ENCODE measurements at places on chromosomes 11 and 22.

GRCh38 chr11:131880976-131881375 lies 510.6 kb downstream of the NTM start:
- DNase-seq: no peak

GRCh38 chr11:76239483-76240160 lies 33.3 kb upstream of the WNT11 start:
- no peak for DNase-seq

DNA sequence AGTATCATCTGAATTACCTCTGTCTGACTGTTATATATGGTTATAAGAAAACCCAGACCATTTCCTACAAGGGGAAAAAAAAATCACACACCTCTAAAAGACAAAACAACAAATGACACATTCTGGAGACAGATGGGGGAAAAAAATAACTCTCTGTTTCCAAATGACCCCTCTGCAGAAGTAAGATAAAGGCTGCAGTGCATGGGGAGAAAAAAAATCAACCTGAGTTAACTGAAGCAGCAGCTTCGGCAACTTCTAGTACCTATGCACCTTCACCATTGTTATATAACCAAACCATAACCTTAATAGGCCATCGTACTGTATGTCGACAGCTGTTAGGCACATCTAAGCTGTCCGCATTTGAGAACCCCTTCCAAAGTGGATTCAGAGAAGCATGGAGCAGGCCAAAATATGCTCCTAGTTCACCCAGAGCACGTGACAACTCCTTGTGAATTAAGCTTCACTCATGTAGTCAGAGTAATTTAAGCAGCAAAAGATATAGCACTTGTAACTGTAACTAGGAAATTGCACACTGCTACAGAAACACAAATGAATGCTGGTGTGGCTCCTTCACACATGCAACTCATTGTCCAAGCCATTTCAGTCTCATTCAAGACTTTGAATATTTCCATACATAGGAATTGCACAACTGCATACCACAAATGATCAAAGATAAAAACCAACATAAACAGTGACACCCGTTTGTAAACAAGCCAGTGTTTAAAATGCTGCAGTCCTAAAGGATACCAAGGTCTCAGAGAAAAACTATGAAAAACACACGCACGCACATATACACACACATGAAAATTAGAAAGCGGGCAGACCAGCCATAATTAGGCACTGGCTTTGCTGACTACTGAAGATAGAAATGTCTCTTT lies 2.7 kb downstream of the SIK3 start:
- no peak for DNase-seq

GRCh38 chr11:5625281-5625680 lies 480 bp downstream of the TRIM34 start:
- no peak for DNase-seq

GRCh38 chr11:30608534-30608933 lies 22.4 kb upstream of the MPPED2 start:
- DNase-seq: no peak

GRCh38 chr11:34585735-34586487 lies 35.0 kb upstream of the EHF start:
- DNase-seq: no peak

DNA sequence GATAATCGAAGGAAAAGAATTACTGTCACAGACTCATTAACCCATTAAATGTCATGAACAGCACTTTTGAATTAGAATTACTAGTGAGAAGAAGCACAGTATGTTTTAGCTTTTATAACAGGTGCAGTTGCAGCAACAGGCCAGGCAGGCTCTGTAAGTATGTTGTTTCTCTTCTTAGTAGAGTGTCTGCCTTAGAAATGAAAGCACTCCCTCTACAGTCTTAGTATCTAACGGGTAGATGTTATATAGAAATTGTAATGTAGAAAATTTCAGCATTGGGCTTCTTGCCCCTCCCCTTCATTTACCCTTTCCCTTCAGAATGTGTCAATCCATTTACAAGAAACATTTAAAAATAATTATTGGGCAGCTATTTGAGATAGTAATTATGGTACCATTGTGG lies 87.4 kb downstream of the HIPK3 start:
- no peak for DNase-seq

- no peak for DNase-seq
Observed at GRCh38 chr11:47960015-47960414, 20.3 kb upstream of the PTPRJ start.

DNA sequence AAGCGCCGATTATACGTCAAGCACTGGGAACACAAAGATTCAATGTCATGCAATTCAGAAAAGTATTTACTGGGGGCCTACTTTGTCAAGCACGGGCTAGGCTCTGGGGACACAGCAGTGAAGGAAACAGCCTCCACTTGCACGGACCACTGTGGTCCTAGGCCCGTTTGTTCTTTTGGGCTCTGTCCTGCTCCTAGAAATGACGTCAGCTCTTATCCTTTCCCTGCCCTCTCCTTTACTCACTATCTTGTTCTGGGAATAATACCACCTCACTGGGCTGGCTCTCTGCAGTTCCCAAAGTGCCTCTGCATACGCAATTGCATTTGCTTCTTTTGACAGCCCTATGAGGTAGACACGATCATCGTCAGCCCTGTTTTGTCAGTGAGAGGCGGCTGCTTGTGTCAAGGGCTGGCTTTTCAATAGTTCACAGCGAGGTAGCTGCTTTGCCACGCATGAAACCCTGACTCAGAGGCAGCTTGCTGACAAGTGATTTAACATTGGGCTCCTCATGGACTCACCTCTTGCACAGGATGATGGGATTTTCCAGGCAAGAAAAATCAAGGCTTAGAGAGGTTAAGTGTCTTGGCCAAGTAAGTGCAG lies 22.9 kb upstream of the IGSF22 start:
- no peak for DNase-seq

GRCh38 chr11:60887556-60887955 lies 18.8 kb downstream of the PRPF19 start:
- no peak for DNase-seq

GRCh38 chr22:18085188-18085587 lies 7.4 kb downstream of the PEX26 start:
- DNase-seq: no peak

- no peak for DNase-seq
Observed at GRCh38 chr11:86202013-86202336, 42.6 kb upstream of the EED start.

DNA sequence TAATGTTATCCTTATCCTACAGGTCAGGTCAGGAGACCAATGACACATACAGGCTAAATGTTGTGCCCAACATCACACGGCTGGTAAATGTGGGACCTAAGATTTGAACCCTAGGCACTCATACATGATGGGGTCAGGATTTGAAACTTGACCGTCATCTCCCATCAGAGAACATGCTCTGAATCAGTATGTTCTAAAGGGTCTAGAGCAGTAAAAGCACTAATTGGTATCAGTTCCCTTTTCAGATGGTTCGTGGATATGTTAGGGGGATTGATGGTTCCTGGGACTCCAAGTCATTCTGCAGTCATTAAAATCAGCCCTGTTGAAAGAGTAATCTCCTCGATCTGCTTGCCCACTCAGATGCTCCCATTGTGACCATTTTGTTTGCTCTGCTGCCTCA lies 65.5 kb downstream of the BMAL1 start:
- peak; percentile 31 for DNase-seq

DNA sequence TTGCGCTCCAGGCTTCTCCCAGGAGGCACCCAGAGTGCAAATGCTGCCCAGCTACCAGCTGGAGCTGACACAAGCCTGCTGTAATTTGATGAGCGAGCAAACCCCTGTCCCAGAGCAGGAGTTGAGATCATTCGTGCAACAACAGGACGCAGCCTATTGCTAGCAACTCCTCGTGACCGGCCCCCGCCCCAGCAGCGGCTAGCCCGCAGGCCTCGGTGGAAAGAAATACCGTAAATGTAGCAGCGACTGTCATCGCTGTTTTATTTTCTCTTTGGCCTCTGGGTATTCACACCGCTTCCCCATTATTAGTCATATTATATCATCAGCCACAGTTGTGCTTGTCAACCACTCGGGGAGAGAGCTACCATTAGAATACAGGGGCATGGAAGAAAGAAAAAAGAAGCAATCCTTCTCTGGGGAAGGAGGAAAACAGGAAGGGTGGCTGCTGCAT lies 59.2 kb upstream of the ATXN10 start:
- DNase-seq: peak; percentile 36

GRCh38 chr11:79026803-79027445 lies 413.9 kb downstream of the TENM4 start:
- DNase-seq: no peak

DNA sequence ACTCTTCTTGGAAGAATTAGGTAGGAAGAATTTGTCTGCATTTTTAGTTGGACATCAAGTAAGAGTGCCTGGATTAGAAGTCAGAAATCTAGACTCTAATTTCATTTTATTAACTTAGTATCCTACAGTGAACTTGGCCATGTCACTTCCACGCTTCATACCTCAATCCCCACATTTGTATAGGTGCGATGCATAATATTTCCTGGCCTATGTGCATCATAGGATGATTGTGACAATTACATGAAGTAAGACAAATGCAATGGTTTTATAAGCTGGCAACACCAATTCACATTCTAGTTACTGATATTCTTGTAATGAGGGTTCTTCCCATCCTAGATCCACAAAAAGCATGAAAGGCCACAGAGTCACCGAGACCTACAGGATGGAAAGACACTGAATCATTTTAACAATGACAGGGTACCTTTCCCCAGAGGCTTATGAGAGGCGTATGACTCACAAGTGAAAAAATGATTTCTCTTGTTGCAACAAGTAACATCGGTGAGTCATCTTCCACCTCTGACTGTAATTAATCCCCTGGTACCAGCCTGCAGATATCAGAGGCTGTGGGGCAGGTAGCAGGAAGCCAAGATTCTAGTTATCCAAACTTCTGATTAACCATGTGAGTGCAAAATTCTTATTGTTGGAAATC lies 56.0 kb upstream of the OR5AK2 start:
- DNase-seq: no peak

DNA sequence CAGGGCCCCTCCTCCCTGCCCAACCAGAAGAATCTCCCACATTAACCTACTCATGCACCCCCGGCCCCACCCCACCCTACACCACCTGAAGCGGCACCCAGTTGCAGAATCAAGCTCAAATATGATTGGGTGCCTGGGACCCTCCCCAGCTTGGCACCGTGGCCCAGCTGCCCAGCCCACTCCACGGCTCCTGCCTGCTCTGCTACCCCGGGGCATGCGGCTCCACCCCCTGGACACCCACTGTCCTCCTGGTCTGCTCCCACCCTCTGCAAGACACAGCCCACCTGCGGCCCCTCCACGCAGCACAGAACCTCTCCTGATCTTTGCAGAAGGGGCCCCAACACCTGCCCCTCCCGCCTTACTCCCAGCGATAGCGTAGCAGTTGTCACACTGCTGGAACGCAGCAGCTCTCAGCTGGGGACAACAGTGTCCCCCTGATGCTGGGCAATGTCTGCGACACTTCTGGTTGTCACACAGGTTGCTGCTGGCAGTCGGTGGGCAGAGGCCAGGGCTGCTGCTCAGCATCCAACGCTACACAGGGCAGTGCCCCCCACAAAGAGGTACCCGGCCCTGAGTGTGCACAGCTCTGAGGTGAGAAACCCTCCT lies 32.0 kb upstream of the TESMIN start:
- DNase-seq: no peak

DNA sequence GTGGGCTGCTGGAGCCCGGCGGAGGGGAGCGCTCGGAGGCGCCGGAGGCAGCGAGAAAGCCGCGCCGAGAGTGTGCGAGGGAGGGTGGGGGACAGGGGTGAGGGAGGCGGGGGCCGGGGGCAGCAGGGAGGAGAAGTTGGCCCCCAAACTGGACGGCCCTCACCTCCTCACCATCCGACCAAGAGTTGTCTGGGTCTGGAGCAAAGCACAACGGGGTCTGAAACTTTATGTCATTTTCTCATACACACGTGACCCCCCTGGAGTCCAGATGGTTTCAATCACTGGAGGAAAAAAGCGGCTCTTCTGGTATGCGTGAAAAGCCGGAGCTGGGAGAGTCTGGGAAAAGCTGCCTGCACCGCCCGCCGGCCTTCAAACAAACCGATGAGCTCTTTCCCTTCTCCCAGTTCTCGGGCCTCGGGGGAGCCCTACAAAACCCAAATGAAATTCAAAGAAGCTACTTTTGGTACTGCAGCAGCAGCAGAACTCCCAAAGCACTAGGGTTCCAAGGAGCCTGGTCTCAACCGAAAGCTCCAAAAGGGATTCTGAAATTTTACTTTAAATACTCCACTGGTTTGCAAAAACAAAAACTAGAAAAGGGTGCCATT lies 39.7 kb upstream of the AKIP1 start:
- no peak for DNase-seq

DNA sequence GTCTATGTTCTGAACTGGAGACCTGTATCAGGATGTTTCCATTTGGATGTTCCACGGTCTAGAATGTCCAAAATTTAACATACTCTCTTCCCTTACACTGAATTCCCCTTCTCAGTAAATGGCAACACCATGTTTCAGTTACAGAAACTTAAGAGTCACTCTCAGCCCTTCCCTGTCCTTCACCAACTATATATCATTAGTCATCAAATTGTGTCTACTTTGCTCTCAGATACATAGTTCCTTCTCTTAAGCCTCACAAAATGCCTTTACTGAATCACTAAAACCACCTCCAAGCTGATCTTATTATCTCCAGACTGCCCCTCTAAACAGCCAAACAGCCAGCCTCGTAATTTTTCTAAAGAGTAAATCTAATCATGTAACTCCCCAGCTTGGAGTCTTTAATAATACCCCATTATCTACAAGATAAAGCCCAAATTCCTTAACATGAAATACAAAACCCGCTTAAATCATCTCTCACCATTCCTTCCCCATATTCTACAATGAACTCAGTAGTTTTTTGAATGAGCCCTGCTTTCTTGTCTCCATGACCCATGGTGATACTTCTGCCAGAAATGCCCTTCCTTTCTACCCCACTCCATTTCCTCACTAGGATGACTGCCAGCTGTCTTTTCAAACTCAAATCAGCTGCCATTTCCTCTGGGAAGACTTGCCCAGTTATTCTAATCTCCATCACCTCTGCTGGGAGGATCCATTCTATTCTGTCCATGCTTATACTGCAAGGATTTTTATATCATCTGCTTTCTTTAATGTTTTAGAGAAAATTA lies 102.7 kb upstream of the ARHGAP42 start:
- no peak for DNase-seq

DNA sequence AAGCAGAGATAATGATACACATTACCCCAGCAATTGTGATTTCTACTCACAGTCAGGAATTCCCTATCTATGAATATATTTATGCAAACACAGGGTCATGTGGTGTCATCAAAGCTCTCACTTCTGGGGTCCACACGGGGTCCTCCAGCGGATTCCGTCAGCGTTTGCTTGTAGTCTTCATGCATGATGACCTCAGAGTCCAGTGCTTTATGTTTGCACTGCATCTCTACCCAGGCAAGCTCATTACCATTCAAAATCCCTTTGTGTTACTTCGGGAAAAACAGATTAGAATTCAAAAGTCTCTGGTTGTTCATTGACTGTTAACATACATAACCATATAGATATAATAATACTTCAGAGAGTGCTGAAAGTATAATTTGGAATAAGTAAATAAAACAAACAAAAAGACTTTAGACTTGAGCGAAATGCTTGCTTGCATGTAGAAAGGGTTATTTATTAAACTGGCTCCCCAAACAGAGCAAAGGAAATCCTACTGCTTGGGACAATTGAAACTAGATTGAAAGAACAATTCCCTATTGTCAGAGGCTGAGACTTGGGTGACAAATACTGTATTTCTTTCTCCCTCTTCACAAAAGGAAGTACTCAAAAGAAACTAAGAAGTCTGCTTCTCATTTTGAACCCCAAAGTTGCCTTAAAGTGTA lies 423.1 kb downstream of the ETS1 start:
- DNase-seq: no peak
